Stomach (tissue), 19 donors: ENCODE measurements at places on chromosomes 16 and 17. TPM values are rescaled to one million over a fixed set of nuclear protein-coding genes. Genes with fewer than 3 reads are reported as not detected.

DNA sequence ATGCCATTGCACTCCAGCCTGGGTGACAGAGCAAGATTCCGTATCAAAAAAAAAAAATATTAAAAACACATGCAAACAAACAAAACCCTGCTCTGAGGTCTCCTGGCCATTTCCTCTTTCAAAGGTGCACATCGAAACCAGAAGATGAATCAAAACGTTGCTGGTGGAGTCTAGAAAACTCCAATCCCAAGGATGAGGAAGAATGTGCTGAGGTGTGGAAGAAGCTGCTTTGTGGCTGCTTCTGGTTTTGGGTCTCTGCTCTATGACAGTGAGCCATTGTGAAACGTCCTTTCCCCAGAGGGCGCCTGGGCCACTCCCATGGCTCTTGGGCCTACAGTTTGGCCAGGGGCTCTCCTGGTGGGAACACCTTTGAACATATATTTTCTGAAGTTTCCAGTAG is 112.6 kb downstream of the IRF8 start:
- DNase-seq: no peak

DNA sequence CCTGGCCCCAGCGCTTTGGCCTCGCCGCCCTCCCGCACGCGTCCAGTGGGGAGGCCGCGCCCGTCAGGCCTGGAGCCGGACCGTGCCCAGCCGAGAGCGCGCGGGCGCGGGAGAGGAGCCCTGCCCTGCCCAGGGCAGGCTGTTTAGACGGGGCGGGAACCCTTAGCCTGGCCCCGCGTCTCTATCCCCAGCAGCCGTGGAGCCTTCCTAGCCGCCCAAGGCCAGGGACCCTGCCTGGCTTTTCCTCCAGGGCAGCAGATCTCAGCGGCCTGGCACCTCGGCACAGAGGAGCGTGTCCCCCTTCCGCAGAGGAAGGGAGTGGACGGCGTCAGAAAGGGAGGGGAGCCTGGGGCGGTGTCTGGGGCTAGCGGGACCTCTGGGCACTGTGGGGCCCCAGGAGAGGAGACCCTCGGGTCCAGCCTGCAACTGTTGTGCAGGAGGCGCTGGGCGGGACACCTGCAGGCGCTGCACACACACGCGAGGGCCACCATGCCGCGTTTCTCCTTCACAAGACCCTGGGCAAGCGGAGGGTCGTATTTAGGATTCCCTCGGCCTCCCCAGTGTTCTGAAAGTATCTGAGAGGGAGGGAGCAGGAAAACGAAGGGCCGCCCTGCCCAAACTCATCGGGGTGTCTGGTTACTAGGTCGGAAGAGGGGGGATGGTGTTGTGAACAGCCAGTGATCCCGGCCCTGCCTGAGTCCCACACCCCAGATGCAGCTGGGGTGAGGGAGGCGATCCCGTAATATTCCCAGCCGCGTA is 2.3 kb upstream of the NPTX1 start:
- DNase-seq: no peak

- peak; percentile 80 for DNase-seq
Observed at GRCh38 chr17:21119247-21119918, 7.4 kb upstream of the DHRS7B start.

DNA sequence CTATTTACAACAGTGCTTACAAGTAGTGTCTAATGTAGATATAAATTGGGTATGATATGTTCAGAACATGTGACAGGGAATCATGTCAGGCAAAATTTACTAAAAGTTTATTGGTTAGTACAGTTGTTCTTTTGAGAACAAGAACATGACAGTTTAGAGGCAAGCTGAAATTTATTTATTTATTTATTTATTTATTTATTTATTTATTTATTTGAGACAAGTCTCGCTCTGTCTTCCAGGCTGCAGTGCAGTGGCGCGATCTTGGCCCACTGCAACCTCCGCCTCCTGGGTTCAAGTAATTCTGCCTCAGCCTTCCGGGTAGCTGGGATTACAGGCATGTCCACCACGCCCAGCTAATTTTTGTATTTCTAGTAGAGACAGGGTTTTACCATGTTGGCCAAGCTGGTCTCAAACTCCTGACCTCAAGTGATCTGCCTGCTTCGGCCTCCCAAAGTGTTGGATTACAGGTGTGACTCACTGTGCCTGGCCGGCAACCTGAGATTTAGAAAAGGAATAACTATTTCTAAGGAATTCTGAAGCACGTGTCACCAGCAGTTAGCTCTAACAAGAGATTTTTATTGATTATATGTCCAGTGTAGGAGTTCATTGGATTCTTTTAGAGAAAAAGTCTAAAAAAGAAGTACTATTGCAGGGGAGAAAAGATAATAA is 24.9 kb downstream of the MRTFB start:
- no peak for DNase-seq

- DNase-seq: no peak
Observed at GRCh38 chr17:62017496-62017895, 47.6 kb downstream of the MED13 start.

DNA sequence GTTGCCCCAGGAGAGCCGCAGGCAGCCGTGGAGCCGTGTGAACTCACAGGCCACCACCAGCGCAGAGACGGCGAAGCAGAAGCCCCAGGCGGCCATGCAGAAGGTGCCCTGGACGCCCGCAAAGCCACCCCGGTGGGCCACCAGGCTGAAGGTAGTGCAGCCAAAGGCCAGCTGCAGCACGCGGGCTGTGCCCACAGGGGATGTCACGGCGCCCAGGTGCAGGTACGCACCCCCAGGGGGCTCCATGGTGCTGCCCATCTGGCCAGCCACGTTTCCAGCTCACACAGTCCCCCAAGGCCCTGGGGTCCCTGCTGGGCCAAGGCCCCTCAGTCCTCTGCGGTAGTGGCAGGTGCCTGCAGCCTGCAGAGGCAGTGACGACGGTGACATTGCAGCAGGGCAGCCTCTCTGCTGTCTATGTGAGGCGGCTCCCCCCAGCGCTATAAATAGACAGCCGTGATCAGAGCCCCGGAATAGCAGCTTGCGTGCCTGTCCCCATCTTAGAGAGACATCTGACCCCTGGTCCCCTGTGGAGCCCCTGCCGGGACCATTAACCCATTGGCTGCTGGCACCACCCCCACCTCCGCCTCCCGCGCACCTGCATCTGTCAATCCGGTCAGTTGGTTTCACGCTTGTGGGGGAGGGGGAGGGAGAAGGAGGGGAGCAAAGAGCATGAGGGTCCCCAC is 4.5 kb upstream of the PYCR1 start:
- DNase-seq: no peak

DNA sequence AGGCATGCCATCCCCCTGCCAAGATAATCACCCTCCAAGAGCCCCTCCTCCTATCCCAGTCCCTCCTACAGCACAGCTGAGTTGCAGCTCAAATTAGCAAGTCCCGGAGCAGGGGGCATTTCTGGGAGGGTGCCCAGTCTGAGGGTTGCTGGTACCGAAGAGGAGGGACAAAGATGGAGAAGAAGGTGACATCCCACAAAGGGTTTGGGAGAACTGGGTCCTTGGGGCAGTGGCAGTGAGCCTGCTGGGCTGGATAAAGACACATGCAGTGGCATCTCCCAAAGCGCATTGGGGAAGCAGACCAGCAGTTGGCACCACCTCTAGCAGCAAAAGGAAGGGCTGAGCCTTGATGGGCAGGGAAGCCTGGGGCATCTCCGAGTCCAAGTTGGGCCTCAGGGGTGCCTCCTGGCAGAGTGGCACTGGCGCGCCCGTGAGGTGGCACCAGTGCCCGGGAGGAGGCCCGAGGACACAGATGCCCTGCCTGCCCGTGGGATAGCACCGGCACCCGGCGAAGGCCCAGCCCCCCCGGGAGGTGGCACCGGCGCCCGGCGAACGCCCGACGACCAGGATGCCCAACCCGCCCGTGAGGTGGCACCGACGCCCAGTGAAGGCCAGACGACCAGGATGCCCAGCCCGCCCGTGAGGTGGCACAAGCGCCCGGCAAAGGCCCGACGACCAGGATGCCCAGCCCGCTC is 622 bp downstream of the TOM1L2 start:
- DNase-seq: peak; percentile 52

GRCh38 chr17:41024697-41025096 is 2.3 kb downstream of the KRTAP1-5 start:
- DNase-seq: no peak

- DNase-seq: peak; percentile 40
Observed at GRCh38 chr17:49101054-49101534, 31.5 kb upstream of the B4GALNT2 start.

GRCh38 chr16:3706253-3707012 is 10.9 kb downstream of the TRAP1 start:
- no peak for DNase-seq

- no peak for DNase-seq
Observed at GRCh38 chr16:79008036-79008868, 592.3 kb downstream of the MAF start.

GRCh38 chr17:67982034-67982640 is 14.1 kb downstream of the C17orf58 start:
- DNase-seq: no peak

GRCh38 chr16:3454093-3454492 is 10.6 kb downstream of the NAA60 start:
- no peak for DNase-seq

- no peak for DNase-seq
Observed at GRCh38 chr16:25699069-25699468, 7.3 kb downstream of the HS3ST4 start.

DNA sequence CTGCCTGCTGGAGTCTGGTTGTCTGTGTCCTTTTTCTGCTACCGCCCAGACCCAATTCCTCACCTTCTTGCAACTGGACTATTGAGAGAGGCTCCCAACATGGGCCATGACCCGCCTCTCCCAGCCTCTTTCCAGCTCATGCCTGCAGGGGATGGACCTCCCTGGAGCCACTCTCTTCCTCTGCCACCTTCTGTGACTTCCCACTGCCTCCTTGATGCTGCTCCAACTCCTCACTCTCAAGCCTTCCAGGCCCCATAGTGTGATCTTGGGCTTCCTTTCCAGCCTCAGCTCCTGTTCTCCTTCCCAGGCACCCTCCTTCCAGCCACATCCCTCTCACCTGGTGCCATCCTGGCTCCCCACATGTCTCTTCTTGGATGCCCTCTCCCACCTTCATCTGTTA is 11.1 kb downstream of the ZNF768 start:
- DNase-seq: no peak

Gene CACNG1
- total RNA-seq: not detected

Gene PLA2G10
- 1.6 TPM for total RNA-seq

Gene KRTAP17-1
- not detected for total RNA-seq

Gene LRRC37A
- total RNA-seq: 1.0 TPM

Gene HNF1B
- total RNA-seq: 7.7 TPM

Gene MYOCD
- 35.1 TPM for total RNA-seq
